Central memory CD8-positive, alpha-beta T cell (primary cell): ENCODE measurements at places on chromosomes 7 and 10.

- peak overlapping the region; percentile 51 for H3K4me3 ChIP-seq
- peak overlapping the region; percentile 87 for H3K27ac ChIP-seq
- H3K27me3 ChIP-seq = no peaks in the 10 kb centered on the region
- H3K4me1 ChIP-seq = peaks cover 74% of the 10 kb centered on the region
These were observed 13.9 kb downstream of the OSBPL3 start for GRCh38 chr7:24965831-24966708.

DNA sequence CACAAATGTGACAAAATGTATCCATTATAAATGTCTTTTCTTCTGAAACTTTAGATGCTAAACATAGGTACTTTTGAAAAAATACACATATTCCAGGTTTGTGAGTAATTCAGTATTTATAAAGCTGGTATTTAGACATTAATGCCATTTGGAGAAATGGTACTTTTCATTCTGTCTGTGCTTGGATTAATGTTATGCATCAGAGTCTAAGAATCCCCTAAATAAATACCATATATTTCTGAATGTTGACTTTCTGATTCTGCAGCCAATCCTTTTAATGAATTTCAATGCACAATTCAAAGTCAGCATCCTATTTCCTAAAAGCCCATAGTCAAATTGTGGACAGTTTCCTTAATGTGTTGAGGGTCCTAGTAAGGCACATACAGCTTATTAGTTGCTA, 145.0 kb downstream of the DKK1 start:
- no peak overlapping the region for H3K27ac ChIP-seq
- no peaks in the 10 kb centered on the region for H3K36me3 ChIP-seq
- no peaks in the 10 kb centered on the region for H3K4me1 ChIP-seq
- H3K4me3 ChIP-seq = no peak overlapping the region
- no peak for DNase-seq

- H3K4me3 ChIP-seq = peak overlapping the region; percentile 45
- peak overlapping the region; percentile 96 for H3K27ac ChIP-seq
- peaks cover 8% of the 10 kb centered on the region for H3K36me3 ChIP-seq
- DNase-seq = no peak
- H3K27me3 ChIP-seq = no peaks in the 10 kb centered on the region
These were observed 101.7 kb upstream of the KLF6 start for GRCh38 chr10:3886641-3887251.

DNA sequence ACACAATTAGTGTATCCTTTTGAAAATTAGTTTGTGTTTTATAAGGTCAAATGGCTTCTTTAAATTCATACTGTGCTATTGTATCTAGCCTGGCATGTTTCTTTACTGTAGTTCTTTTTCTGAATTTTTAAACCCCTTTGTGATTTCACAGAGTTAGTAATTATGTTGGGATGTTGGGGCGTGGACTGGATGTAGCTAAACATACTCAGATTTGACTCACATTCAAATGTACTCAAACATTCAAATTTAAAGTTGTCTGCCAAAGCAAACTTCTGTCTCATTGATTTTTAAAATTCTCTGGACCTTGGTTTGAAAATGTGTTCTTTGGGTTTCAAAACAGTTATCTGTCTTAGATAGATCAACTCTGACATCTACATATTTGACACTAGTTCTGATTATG, 7.2 kb upstream of the NRP1 start:
- DNase-seq = no peak
- peaks cover 2% of the 10 kb centered on the region for H3K36me3 ChIP-seq
- H3K27ac ChIP-seq = no peak overlapping the region
- H3K4me1 ChIP-seq = no peaks in the 10 kb centered on the region
- peaks cover 75% of the 10 kb centered on the region for H3K27me3 ChIP-seq
